T-helper 17 cell (primary cell): ENCODE measurements at places on chromosomes 11 and 22. TPM values are rescaled to one million over a fixed set of nuclear protein-coding genes. Genes with fewer than 3 reads are reported as not detected.

- DNase-seq: no peak
These were observed 1331.5 kb downstream of the TBC1D22A start for GRCh38 chr22:48093981-48094380.

Gene PKDREJ
- not detected for total RNA-seq

Gene ABTB2
- 0.55 TPM for total RNA-seq

DNA sequence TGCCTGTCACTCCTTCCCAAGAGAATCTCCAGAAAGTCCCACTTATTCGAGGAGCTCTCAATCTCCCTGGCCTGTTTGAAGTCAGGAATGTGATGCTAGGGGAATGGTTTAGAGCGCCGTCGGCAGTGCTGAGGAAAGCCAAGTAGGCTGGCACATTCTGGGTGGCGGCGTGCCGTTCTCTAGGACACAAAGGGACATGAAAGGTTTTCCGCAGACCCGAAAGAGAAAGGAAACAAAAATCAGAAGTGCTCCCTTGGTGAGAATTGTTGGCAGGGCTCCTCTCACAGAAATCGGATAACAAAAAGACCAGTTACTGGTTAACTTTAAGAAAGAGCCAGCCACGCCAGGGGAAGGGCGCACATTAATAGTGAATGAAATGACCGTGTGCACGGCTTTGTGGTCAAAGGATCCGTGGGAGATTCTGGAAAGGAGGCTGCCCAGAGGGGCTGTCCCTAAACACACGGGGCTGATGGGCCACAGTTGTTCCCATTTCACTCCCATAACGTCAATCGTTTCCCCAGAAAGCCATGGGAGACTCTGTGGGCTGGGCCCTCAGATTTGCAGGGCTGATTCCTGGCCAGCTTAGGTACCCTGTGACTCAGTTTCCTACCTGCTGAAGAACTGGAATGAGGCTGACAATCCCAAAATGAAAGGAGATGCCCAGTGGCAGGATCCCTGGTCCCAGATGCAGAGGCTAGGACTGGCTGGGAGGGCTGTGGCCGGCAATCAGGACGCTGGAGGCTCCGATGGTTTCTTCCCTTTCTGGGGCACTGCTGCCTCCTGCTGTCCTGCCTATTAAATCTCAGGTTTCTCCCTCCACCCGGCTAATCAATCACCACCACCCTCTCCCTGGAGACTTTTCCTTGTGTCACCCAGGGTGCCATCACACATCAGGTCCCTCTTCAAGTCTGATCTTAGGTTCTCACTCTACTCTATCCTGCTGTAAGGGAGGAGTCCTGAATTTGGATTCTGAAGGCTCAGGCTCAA lies 82.3 kb downstream of the RCN1 start:
- no peak for DNase-seq

Gene SNU13
- total RNA-seq: 148 TPM

GRCh38 chr11:117189941-117190544 lies 9.1 kb upstream of the TAGLN start:
- DNase-seq: no peak

DNA sequence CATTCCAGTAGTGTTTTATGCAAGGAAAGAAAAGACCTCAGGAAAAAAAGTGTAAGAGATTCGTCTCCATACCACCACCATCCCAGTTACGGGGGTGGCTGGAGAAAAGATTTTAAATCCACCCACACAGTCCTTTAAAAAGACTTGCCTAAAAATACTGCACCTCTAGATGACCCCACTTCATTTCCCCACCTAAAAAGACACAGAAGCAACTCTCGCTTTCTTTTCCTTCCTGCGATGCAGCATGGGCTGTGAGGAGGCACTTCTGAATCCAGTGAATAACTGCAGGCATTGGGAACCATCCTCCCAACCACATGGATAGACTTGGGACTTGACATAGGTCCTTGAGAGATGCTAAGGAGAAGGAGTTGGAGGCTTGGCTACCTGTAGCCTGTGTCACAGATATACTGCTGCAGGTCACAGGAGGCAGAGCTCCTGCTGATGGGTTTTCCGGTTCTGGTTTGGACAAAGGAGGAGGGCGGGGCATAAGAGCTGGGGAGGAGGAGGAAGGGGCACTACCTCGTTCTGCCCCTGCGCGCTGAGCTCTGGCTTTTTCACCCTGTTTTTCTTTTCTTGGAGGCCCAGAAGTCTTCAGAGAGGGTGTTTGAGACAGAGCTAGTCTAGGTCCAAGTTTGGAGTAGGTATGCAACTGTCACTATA lies 285.9 kb downstream of the NTM start:
- no peak for DNase-seq

Gene OSBP2
- 9.4 TPM for total RNA-seq

DNA sequence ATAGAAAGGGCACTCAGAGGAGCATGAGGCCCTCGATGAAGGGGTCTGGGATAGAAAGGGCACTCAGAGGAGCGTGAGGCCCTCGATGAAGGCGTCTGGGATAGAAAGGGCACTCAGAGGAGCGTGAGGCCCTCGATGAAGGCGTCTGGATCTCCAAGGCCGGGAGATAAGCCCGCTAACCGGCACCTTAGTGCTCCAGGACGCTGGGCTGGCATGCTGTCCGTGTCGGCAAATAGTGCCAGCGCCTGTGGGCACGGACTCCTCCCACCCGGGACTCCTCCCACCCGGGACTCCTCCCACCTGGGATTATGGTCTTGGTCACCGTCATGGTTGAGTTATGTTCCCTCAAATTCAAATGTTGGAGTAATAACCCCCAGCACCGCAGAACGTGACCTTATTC lies 725.3 kb downstream of the BRD1 start:
- no peak for DNase-seq

GRCh38 chr11:30583476-30584280 lies 2.5 kb downstream of the MPPED2 start:
- DNase-seq: no peak

Gene TSPAN32
- 93.2 TPM for total RNA-seq

- DNase-seq: no peak
These were observed 98.2 kb upstream of the PRR5 start for GRCh38 chr22:44603767-44604166.

DNA sequence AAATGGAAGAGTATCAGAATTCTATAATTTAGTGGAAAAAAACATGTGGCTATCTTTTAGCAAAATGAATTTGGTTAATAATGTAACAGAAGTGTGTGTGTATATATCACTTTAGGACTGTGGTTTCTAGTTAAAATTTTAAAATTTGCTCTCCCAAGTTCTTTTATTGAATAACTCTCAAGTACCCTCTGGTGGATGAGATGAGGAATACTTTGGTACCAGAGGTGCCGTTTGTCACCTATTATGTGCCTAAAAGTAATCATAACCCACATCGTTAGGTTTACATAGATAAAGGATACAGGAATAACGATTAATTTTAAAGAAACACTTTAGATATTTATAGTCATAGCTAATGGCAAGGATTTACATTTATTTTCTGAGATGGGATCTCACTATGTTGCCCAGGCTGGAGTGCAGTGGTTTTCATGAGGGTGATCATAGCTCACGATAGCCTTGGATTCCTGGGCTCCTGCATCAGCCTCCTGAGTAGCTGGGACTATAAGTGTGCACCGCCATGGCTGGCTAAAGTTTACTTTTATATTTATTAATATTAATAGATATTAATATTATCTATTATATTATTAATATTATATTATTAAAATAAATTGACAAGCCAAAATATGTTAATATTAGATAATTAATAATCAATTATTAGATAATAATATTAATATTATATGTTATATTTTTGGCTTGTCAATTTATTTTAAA lies 66.7 kb upstream of the CAPRIN1 start:
- DNase-seq: no peak

Gene FIBIN
- total RNA-seq: not detected

DNA sequence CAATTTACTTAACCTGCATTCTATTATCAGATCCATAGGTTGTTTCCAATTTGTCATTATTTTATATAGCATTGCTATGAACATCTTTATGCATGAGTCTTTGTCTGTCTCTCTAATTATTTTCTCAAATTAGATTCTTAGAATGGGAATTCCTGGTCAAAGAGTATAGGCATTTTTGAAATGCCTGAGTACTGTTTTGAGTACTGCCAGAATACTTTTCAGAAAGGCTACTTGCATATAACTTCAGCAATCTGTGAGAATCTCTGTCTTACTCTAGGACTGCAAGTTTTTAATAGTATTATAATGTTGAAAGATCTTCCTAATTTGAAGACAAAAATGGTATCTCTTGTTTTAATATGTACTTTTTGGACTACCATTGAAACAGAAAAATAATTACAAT lies 56.6 kb downstream of the KCNC1 start:
- no peak for DNase-seq

GRCh38 chr11:763073-763463 lies 14.2 kb downstream of the GATD1 start:
- DNase-seq: no peak

GRCh38 chr22:47598864-47599263 lies 836.4 kb downstream of the TBC1D22A start:
- DNase-seq: no peak

GRCh38 chr11:74233683-74234082 lies 62.6 kb downstream of the PPME1 start:
- DNase-seq: no peak

Gene IL17REL
- not detected for total RNA-seq

GRCh38 chr11:44942029-44942955 lies 8.4 kb downstream of the TP53I11 start:
- DNase-seq: no peak

DNA sequence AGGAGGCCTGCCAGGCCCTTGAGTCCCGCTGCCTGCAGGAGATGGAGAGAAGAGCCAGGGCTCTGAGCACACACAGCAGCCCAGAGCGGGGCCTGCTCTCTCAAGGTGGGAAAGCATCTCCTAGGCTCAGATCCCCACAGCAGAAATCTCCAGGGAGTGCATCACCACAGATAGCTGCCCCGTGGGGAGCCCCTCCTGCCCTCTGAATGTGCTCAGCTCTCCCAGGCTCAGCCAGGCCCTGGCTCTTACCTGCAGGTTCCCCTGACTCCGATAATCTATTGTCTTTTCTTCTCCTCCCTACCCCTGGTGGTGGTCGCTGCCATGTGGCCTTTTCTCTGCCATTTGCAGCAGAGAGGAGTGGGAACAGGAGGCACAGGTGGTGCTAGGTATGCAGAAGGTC lies 49.9 kb downstream of the BTG4 start:
- no peak for DNase-seq

DNA sequence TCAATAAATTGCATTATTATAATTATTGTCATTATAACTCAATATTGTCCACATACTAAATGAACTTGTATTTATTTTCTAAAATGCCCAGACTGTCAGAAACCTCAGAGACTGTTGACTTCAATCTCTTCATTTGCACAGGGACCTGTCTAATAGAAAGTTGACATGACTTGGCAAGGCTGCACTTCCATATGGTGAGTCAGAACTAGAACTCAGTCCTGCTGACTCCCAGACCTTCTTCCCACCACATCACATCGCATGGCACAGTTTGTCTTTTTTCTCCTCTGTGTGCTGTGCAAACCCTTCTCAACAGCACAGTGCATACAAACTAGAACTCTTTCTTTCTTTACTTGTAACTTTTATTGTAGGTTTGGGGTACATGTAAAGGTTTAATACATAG lies 215.1 kb upstream of the BLID start:
- no peak for DNase-seq
